ENCODE measurements at places on chromosomes 4 and X.

DNA sequence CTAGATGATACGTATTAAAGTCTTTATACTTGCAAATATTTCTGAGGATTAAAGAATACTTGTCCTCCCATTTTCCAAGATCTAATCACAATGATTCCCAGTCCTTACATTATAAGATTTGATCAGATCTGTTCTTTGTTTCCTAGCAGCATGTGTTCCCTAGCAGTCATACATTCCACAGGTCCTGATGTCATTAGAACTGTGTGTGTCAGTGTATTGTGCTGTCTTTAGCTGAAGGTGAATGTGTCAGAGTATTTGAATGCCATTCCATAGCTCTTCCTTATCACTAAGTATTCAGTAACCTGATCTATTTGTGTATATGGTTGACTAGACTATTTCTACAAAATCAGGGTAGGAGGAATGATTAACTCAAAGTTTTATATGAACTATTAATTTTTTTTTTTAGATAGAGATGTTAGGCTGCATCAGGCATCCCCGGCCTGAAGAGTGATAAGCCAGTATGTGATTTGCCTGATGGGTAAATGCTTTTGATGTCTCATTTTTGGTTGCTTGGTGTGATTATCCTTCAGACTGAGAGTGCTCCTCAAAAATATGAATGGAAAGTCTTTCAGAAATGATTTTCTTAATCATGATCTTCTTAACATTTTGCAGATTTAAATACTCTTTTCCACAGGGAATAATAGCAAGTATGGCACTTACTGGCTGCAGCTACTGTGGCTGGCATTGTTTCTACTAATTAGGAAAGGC, 4.4 kb downstream of the ADGRL3 start:
- DNase-seq, result no peak

DNA sequence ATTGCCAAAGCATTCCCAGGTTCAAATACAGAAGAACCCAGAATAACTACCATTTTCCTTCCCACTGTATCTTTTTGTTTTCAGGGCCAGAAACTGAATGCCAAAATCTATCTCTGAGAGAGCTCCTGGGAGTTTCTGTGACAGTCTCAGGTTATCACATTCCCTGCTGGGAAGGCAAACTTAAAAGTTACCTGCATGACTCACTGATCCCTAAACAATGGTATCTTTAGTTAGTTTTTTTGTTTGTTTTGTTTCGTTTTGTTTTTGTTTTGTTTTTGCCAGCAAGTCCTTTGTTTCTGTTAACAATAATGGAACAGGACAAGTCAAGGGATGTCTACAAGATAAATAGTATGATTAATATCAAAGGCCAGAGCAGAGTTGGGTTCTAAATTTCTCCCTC, 34.3 kb downstream of the PAPSS1 start:
- DNase-seq, result no peak

DNA sequence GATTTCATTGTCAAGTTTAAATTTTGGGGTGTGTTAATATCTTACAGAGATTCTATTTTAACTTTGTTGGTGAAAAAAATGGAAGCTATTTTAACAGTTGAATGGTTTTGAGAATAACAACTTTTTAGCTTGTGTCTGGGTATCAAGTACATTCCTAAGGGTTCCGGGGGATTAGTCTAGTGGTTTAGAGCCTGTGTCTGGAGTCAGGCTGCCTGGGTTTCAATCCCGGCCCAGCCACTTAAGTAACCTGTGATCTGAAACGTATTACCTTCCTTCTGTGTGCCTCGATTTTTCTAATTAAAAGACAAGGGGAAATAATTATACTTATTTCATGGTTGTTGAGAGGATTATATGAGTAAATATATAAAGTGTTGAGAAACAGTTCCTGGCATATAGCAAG, 288.6 kb upstream of the NR3C2 start:
- no peak for DNase-seq

DNA sequence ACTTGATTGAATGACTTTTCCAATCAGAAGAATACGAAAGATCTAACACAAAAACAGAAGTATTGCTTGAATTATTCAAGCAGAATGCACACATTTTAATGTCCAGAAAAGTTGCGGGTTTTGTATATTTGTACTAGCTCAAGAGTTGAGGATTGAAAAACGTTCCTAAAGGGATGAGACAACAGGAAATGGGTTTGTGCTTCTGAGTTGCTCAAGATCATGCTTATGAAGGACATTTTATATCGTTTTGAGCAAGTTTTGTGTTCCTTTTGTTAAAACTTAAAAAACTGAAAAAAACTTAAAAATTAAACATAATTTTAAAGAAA, 353 bp upstream of the SMIM10 start:
- DNase-seq, result no peak

DNA sequence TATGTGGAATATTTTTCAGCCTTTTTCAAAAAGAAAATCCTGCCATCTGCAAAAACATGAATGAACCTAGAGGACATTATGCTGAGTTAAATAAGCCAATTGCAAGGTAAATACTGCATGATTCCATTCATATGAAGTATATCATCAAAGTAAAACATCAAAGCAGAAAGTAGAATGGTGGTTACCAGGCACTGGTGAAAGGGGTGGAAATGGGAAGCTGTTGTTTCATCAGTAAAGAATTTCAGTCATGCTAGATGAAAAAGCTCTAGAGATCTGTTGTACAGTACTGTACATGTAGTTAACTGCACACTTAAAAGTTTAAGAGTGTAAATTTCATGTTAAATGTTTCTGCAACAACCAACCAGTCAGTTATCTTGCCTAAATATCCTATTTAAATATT, 196.8 kb upstream of the ADGRL3 start:
- no peak for DNase-seq

- DNase-seq, result no peak
Observed at GRCh38 chr4:77903186-77903585, 40.6 kb downstream of the MRPL1 start.

GRCh38 chr4:71444395-71444794, 105.6 kb downstream of the SLC4A4 start:
- DNase-seq, result no peak

DNA sequence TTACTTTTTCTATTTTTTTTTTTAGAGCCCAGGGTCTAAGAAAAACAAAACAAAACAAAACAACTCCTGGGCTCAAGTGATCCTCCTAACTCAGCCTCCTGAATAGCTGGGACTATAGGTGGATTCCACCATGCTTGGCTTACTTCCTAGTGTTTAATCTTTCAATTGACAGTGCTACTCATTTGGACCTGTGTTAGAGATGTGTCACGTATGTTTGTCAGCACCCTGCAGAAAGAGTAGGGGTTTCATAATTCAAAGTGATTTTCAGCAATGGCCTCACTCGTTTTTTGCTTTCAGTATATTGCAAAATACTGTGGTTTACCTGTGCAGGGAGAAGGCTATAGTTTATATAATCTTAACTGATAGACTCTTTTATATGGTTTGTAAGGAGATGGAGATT, 71.6 kb upstream of the TEX13D start:
- DNase-seq, result no peak

DNA sequence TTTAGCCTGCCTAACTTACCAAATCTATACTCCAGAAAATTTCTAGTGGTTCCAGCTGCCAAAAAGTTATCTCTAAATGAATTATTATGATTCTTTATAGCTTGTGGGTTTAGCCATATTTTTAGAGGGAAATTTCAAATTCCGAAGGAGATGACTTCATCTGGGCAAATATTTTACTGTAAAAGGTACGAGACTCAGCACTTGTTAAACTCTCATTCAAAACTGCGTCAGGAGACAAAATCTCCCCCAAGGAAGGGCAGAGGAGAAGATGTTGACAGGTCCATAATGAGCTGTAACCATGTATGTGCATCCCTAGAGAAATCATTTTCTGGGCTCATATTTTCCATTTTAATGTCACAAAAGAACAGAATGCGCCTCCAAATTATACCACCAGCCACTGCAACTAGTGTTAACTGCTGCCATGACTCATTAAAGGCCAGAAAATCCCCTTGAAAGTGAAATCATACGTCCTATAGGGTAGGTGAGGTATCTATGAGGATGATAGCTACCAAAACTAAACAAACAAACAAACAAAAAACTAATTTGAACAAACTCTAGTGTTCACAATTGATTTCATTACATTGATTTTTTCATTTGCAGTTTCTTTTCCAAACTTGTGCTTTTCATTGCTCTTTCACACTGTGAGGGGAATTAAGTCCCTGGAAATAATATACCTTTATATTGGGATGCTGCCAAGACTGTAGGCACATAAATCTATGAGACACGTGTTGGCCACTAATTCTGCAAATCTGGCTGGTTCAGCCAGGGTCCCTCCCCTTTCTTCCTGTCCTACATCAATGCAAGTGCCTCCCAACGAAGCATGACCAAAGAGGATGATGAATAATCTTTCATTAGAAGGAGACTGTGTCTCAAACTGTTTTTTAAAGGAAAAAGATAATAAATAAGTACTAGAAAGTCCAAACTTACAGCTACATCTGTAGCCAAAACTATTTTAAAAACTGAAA, 85.8 kb downstream of the ARHGAP6 start:
- DNase-seq, result no peak

- DNase-seq, result no peak
Observed at GRCh38 chrX:17520016-17520615, 145.1 kb downstream of the NHS start.

- DNase-seq, result no peak
Observed at GRCh38 chr4:133483600-133484246, 334.6 kb downstream of the PCDH10 start.

GRCh38 chr4:52246827-52247226, 195.7 kb downstream of the SPATA18 start:
- no peak for DNase-seq

All from activated CD4-positive, alpha-beta T cell treated with anti-CD3 and anti-CD28 coated beads, Interleukin-2, amount 50 U/mL, for 4 hours (primary cell).